ENCODE measurements at places on chromosomes 1 and 21.

GRCh38 chr21:45472445-45473365 lies 67.7 kb downstream of the COL18A1 start:
- no peak for DNase-seq

DNA sequence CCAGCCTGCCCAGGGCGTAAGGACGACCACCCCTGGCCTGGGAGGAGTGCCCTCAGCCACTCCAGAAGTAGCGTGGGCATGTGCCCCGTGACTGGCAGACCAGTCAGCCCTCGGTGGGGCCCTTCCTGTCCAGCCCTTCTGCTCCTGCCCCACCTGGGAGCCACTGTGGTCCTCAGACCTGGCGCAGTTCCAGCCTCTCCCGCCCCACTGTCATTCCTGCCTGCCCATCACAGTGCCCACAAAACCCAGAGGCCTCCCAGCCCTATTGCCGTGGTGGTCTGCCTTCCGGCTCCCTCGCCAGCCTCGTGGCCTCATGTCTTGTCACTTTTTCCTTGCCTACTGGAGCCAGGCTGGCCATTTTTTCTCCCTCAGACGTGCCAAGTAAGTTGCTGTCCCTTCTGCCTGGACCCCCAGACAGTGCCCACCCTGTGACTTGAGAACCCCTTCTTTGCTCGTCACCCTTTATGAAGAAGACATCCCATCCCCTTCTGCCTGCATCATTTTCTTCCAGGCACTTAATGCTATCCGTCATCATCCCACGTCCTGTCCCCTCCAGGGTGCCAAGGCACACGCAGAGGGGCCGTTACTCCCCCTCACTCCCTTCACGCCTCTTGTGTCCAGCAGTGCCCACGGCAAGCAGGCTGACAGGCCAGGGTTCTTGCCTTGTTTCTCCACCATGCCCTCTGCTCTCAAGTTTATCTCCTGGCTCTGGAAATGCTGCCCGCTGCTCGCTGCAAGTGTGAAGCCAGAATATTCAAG lies 122.6 kb downstream of the CAMTA1 start:
- no peak for DNase-seq

DNA sequence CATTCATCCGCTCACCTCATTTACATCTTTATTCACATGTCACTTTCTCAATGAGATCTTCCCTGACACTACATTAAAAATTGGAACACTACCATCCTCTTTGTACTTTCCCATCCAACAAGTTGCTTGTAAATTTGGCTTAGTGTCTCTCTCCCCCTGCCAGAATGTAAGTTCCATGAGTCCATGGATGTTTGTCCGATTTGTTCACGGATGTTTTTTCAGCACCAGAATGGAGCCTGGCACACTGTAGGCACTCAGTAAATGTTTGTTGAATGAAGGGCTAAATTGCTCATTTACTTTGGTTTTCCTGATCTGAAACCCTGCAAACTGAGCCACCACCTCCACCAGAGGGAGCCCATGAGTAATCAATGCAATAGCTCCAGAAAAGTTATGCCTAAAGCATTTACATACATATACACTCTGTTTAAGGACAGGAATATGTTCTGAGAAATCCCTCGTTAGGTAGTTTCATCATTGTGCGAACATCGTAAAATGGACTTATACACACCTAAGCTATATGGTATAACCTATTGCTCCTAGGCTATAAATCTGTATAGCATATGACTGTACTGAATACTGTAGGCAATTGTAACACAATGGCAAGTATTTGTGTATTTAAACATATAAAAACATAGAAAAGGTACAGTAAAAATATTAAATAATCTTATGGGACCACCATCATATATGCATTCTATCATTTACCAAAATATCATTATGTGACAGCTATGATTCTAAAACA lies 2.8 kb upstream of the EYA3 start:
- peak; percentile 69 for DNase-seq

DNA sequence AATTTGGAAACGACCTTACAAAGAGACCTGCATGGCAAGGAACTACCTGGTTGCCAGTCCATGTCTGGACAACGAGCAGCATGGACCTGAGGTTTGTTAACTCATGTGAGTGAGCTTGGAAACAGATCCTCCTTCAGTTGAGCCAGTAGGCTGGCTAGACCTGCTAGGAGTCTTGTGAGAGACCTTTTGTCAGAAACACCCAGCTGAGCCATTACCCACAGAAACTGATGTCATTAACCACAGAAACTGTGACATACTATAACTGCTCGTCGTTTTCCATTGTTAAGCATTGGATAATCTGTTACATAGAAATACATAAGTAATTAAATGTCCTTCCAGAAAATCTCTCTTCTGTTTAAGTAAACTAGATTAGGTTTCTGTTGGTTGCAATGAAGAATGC lies 211.1 kb upstream of the C21orf91 start:
- no peak for DNase-seq

GRCh38 chr1:54559771-54560231 lies 11.8 kb downstream of the ACOT11 start:
- no peak for DNase-seq

GRCh38 chr1:189409774-189410173 lies 1067.9 kb downstream of the BRINP3 start:
- no peak for DNase-seq

- DNase-seq, result no peak
These were observed 10.9 kb downstream of the RD3 start for GRCh38 chr1:211480941-211481545.

DNA sequence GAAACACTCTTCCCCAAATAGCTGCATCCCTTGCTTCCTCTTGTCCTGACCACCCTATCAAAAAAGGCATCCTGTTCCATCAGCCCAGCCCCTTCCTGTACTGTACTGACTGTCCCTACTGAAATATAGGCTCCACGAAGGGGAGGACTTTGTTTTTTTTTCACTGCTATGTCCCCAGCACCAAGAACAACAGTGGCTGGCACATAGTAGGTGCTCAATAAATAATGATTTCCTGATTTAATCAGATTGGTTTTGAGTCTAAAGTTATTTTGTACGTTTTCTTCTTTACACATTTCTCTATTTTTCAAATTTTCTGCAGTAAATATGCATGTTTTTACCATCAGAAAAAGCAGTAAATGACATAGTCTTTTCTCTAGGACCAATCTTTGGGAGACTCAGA lies 73.9 kb downstream of the CD58 start:
- no peak for DNase-seq

GRCh38 chr1:47687631-47688460 lies 250.0 kb downstream of the FOXD2 start:
- DNase-seq, result no peak

Measured in stimulated activated CD8-positive, alpha-beta memory T cell treated with anti-CD3 and anti-CD28 coated beads, Interleukin-4, amount 100 ng/mL, for 24 hours (primary cell).